ENCODE measurements at places on chromosomes 11 and 22.

DNA sequence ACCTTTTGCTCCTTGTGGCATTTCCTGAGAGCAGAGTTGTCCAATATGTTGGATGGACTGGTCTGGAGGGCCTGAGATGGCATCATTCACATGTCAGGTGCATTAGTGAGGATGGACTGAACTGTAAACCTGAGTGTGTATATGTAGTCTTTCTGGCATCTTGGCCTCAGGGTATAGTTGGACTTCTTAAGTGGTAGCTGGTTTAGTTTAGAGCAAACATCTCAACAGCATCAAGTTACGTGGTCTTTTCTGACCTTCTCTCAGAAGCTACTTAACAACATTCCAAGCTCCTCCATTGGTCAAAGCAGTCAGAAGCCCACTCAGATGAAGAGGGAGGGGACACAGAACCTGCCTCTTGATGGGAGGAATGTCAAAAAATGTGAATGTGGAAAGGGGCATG, 829.9 kb downstream of the METTL15 start:
- no peak for DNase-seq

DNA sequence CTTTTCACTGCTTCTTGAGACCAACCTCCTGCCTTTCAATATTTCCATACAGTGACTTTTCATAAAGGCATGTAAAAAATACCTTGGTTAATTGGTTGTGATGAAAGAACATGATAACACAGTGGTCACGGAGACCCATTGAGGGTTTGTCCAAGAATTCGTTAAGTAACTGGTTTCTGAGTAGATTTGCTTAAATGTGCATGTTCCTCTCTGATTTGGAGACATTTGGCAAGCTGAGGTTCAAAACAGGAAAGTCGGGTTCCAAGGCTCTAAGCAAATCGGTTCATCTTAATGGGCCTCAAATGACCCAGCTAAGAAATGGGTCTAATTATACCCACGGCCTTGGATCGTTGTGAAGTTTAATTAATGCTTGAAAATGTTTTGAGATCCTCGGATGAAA, 36.9 kb upstream of the CCND1 start:
- no peak for DNase-seq

DNA sequence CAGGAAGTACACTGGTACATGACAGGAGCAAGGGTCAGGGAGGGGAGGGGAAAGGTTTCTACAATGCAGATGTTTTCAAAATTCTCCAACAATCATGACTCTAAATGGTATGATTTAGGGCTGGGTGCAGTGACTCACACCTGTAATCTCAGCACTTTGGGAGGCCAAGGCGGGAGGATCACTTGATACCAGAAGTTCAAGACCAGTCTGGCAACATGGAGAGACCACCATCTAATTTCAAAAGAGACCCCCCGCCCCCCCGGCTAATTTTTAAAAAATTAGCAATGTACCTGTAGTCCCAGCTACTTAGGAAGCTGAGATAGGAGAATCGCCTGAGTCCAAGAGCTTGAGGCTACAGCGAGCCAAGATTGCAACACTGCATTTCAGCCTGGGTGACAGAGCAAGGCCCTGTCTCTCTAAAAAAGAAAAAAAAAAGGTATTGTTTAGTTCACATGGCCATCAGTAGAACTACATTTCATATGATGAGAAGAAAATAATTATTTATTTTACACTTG, 15.9 kb upstream of the OLFML1 start:
- no peak for DNase-seq

GRCh38 chr22:31206896-31207687, 5.0 kb upstream of the LIMK2 start:
- DNase-seq, result no peak

GRCh38 chr22:46256358-46256958, 6.4 kb upstream of the CDPF1 start:
- no peak for DNase-seq

DNA sequence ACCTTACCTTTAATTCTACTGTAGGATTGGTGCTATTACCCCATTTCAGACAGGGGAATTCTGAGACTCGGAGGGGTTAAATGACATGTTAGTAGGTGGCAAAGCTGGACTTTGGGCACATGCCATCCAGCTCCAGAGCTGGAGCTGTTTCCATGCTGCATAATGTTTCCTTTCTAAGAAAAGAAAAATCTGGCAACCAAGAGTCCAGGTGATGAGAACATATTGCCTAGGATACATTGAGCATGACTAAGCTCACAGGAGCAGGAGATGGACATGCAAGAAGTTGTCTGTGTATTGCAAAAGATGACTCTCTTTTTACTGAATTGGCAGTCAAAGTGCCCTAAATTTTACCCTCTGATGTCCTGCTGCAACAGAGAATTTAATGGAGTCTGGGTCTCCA, 150.8 kb upstream of the SYT13 start:
- DNase-seq, result no peak

DNA sequence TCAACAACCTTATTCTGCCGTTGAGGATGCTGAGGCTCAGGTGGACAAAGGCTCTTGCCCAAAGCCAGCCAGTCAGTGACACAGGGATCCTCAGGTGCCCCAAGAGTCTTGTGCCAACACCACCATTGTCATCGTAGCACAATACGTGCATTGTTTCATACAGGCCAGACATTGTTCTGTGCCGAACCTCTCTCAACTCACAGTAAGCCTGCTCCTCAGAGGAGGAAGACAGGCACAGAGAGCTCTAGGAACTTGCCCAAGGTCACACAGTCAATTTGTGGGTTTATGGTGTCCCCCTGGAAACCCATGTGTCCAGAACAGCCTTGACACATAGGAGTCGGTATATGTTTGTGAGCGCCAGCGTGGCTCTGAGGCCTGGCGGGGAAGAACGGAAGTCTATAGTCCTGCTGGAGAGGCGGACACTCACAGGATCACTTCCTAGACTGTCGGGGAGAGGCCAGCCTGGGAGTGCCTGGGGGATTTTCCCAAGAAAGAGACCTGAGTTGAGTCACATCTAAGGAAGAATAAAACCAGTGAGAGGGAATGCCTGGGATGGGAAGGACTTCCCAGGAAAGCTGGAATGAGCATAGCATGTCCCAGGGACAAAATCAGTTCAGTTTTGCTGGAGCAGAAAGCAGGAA, 20.2 kb downstream of the LIF start:
- no peak for DNase-seq

DNA sequence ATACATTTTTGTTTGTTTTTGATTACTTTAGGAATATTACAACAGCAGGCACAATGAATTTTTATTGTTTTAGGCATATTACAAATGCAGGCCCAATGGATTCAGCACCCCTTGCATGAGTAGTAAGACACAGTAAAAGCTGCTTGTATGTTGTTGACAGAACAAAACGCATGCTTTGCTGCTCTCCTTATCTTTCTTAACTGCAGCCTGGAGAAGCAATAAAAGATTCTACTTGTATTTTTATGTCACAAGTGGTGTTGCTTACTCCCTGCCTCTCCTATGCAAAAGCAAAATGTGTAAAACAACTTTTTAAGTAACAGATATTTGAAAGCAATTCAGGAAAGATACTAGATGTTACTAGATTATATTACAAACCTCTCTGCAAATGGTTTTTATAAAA, 73.9 kb downstream of the TRPC6 start:
- DNase-seq, result no peak

GRCh38 chr11:78190871-78191538, 2.3 kb downstream of the USP35 start:
- DNase-seq, result no peak

DNA sequence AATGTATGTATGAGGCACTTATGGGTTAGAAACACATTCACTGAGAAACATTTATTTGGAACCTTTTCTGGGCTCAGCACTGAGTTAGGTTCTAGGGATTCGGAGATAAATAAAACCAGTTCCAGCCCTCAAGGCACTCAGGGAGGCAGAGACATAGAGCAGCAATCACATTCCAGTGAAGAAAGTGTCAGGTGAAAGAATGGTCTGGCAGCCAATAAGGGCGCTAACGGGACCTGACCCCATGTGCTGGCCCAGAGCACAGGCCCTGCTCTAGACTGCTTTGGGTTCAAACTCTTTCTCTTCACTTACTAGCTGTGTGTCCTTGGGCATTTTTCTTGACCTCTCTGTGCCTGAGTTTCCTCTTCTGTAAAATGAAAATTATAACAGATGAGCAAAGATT, 146.0 kb upstream of the SYT13 start:
- no peak for DNase-seq

GRCh38 chr11:69483691-69484426, 2.4 kb downstream of the LINC01488 start:
- no peak for DNase-seq

- no peak for DNase-seq
These were observed 5.1 kb upstream of the B4GALNT4 start for GRCh38 chr11:363948-364761.

GRCh38 chr11:57904376-57904775, 119.3 kb upstream of the OR9Q1 start:
- DNase-seq, result no peak

GRCh38 chr22:31604746-31605705, 57.0 kb downstream of the PISD start:
- no peak for DNase-seq

DNA sequence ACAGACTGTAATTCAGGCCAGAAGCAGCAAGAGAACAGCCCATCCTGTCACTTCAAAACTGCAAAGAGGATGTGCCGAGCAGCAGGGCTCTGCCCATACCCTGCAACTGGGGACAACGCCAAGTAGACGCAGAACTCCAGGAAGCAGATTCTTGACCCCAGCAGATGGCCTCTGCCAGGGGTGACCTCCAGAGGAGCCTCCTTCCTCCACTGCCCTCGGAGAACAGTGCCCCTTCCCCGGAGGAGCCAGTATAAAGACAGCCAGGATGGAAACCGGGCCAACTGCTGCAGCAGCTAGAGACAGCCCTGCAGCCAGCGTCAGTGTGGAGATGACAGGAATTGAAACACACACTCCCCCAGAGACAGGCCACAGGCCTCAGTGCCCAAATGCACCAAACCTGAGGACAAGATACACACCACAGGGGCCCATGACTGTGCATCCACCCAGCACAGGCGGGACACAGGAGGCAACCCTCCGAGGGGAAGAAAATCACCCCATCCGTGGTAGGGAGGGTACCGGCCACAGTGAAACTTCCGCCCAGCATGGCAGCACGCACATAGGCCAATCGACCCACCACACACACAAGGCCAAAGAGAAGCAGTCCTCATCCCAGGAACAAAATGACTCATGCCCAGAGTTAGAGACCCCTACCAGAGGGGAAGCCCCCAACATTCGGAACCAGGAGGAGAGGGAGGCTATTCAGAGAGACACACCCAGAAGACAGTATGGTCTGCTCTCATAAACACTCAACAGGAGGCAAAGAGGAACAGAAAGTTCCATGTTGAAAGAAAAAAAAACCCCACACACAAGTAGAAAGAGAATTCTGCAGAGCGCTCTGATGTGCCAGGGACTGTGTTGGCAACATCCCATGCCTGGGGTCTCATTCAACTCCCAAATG, 5.6 kb downstream of the AHNAK start:
- no peak for DNase-seq

DNA sequence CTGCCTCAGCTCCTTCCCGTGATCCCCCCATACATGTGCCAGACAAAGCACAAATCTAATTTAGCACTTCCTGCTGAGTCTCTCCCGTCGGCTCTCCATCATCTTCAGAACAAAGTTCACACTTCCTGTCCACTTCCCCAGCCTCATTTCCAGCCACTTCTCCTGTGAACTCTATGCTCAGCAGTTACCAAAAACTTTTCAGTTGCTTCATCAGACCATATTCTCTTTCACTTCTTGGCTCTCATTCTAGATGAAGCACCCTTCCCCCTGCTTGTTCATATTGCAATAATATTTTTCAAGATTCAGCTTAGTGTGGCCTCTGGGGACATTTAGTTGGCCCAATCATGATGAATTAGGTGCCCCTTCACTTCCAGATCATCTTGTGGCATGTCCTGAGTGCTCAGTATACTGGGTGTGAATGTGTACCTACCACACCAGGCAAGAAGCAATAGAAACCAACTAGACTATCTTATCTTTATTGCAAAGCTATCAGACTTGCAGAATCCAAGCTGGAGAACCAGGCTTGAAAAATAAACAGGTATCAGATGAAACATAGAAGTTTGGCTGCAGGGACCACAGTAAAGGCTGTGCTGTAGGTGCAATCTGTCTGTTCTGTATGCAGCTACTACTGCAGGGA, 115.8 kb downstream of the NXPE2 start:
- no peak for DNase-seq

GRCh38 chr11:68015467-68015866, 5.3 kb downstream of the ALDH3B1 start:
- no peak for DNase-seq

DNA sequence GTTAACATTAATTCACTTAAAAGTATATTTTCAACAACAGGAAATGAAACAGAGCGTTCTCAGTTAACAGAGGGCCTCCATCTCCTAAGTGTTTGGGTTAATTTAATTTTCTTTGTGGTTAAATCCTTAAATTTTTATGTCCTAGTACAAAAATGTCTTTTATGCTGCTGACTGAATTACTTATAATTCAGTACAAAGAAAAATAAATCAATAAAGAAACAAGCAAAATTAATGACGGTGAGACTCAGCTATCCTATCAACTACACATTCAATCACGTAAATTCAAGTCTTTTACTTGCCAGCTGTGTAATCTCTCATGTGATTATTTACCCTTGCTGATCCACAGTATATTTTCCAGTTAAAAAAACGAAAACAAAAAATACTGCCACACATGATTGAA, 81.4 kb downstream of the BBOX1 start:
- no peak for DNase-seq

DNA sequence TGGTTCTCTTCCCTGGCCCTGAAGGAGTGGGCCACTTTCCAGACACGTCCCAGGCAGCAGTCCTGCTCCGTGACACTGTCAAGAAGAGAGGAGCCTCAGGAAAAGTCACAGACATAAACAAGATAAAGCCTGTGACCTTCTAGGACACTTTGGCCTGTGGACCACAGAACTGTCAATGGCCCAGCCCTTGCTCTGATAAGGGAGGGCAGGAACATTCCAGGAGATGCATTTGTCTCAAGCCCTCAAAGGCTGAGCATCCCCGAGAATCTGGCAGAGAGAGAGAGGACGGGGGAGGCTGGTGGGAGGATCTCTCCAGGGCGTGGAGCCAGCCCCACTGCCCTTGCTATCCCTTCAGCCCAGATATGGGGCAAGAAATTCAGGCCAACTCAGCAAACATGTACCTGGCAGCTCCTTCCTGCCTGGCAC, 476.4 kb downstream of the INSC start:
- no peak for DNase-seq

- peak; percentile 74 for DNase-seq
These were observed 32.7 kb downstream of the FLI1 start for GRCh38 chr11:128726458-128727139.

DNA sequence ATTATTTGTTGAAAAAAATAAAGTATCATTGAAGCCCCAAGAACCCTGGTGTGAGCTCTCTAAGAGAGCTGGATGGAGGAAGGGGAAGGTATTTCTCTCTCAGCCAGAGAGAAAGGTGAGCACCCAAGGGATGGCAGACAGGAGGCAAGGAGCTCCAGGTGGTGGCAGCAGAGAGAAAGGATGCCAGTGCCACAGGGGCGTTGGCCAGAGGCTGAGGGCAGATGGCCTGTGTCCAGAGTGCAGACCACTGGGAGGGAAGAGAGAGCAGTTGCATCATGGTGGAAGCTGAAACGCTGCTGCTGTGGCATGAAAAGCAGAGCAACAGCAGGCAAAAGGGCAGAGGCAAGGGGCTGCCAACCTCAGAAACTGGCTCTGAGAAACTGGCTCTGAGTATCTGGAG, 8.5 kb downstream of the SPON1 start:
- DNase-seq, result no peak

- DNase-seq, result no peak
These were observed 44.2 kb downstream of the CCDC81 start for GRCh38 chr11:86418917-86419316.

GRCh38 chr11:105524286-105524685, 85.6 kb upstream of the GRIA4 start:
- DNase-seq, result no peak

- DNase-seq, result no peak
These were observed 212.7 kb downstream of the LARGE1 start for GRCh38 chr22:33707581-33707980.
